CD4-positive, alpha-beta T cell treated with Interleukin-10 for 1 hour (primary cell): ENCODE measurements at places on chromosomes 16 and 17.

- DNase-seq = no peak
These were observed 44.6 kb downstream of the NDEL1 start for GRCh38 chr17:8480011-8480976.

DNA sequence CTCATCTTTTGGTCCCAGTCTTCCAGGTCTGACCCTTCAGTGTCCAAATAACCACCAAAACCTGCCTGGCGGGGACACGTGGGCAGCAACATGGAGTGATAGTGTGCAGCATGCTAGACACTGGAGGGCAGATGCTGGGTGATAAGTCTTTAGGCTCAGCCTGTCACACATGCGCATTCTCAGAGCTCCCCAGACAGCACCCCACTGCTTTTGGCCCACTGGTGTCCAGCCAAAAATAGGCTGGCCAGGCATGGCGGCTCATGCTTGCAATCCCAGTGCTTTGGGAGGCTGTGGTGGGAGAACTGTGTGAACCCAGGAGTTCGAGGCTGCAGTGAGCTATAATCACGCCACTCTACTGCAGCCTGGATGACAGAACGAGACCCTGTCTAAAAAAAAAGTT lies 12.3 kb downstream of the GINS2 start:
- DNase-seq = no peak

GRCh38 chr17:66240013-66240412 lies 10.8 kb upstream of the APOH start:
- no peak for DNase-seq

GRCh38 chr16:30018731-30019158 lies 4.3 kb upstream of the C16orf92 start:
- no peak for DNase-seq

GRCh38 chr17:58083491-58084316 lies 485 bp downstream of the DYNLL2 start:
- DNase-seq = peak; percentile 68

GRCh38 chr17:9200699-9201359 lies 179.5 kb downstream of the NTN1 start:
- no peak for DNase-seq

DNA sequence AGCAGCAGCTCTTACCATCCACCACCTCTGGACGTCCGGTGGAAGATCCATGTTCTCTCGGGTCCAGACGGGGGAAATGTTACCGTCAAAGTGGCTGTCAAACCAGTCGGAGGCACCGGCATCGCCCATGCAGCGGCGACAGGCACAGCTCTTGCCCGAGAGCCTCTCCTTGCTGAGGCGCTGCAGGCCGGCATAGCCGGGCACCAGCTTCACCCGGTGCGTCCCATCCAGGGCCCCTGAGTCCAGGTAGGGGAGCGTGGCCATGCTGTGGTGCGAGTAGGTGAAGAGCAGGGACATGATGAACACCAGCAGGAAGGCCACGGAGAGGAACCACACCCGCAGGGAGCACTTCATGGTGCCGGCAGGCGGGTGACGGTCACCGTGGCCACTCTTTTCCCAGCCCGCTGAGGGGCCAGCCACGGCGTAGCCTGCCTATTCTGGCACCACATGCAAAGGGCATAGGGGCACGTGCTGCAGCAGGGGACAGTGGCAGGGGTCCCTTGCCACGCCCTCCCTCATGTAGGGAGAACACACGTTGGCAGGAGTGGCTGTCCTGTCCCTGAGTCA lies 40.6 kb downstream of the ST3GAL2 start:
- DNase-seq = no peak

GRCh38 chr16:7804635-7805195 lies 472.1 kb downstream of the RBFOX1 start:
- DNase-seq = no peak

- no peak for DNase-seq
These were observed 273.5 kb downstream of the UTP18 start for GRCh38 chr17:51533821-51534220.

DNA sequence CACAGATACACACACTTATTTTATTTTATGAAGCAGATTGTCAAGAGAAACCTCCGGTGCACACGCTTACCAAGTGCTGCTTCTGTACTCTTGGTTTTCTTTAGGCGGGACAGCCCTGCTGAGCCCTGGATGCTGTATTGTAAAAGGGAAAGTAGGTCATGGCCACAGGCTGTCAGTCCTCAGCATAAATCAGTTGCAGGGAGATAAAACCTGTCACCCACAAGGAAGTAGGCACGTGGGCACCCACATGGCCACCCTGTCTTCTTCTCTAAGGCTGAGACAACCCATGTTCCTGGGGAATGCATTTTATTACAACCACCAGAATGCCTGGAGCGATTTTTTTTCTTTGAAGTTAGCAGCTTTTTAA lies 59.3 kb downstream of the ASIC2 start:
- DNase-seq = peak; percentile 26
